Osteoblast (primary cell): ENCODE measurements at places on chromosomes 4 and X. TPM values are rescaled to one million over a fixed set of nuclear protein-coding genes. Genes with fewer than 3 reads are reported as not detected.

NOA1 gene
- 30.4 and 32.9 TPM in 2 replicates for total RNA-seq

PAGE3 gene
- not detected in 2 replicates for total RNA-seq

ZXDB gene
- total RNA-seq, result 11.5 and 12.3 TPM in 2 replicates

CSN1S1 gene
- total RNA-seq, result not detected in 2 replicates

UCP1 gene
- total RNA-seq, result not detected in 2 replicates

GAB3 gene
- 3.2 and 6.9 TPM in 2 replicates for total RNA-seq
